Activated naive CD8-positive, alpha-beta T cell treated with anti-CD3 and anti-CD28 coated beads, Interleukin-2, amount 10 ng/mL, durations not matched to agents 7 days and 5 days (primary cell): ENCODE measurements at places on chromosomes 13 and 19.

- DNase-seq = no peak
These were observed 967 bp upstream of the TPT1 start for GRCh38 chr13:45341799-45342500.

DNA sequence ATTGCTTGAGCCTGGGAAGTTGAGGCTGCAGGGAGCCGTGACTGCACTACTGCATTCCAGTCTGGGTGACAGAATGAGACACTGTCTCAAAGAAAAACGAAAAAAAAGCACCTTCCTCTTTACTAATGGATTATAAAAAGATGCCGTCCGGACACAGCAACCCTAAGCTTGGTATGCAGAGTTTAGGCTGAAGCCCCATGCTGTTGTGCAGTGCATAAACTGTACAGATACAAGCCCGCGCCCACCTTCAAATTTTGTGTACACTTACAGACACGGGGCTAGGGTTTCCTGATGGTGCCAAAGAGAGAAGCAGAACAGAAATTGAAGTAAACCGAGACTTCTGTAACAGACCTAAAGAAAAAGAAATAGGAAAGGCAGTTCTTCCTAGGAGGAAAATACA is 9.0 kb downstream of the LPAR6 start:
- DNase-seq = no peak

- no peak for DNase-seq
These were observed 423.7 kb upstream of the TSHZ3 start for GRCh38 chr19:31772915-31773314.

- DNase-seq = no peak
These were observed 19.8 kb downstream of the PEPD start for GRCh38 chr19:33501693-33502356.

- DNase-seq = no peak
These were observed 252.1 kb downstream of the DCLK1 start for GRCh38 chr13:35879111-35879510.

GRCh38 chr13:110398564-110399507 is 91.8 kb downstream of the COL4A2 start:
- no peak for DNase-seq

DNA sequence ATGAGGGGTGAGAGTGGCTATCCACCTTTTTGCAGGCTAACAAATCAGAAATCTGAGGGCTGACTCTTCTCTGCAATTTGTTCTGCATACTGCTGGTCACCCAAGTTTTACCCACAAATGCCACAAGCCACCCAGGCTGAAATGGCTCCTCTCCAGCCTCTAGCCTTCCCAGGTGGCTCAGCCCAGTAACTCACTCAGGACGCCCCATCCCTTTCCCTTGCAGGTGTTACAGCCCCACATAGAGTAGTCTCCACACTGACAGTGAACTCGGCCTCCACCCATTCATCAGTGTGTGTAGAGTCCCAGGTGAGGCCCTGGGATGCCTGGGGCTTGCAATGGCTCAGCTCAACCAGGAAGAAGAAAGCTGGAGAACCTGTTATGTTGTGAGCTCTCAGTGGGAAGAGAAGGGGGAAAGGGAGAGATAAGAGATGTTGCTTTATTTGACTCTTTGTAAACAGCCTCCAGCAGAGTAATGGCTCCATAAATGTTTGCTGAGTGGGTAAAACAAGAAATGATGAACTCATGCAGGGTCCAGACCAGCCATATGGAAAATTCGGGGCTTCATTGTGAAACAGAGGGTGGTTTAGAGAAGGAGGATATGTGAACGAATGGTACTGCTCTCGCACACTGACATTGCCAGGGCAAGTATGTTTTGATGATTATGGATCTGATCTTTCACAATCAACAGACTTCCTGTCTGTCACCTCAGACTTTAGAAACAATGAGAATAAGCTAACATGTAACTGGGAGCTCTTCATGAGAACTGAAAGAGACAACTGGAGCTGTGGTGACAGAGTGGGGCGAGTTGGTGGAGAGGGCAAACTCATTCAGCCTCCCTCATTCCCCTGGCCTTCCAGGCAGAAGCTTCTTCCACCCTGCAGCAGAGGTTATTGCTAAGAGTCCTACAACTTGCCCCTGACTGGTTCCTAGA is 74.2 kb upstream of the RFC3 start:
- DNase-seq = no peak

DNA sequence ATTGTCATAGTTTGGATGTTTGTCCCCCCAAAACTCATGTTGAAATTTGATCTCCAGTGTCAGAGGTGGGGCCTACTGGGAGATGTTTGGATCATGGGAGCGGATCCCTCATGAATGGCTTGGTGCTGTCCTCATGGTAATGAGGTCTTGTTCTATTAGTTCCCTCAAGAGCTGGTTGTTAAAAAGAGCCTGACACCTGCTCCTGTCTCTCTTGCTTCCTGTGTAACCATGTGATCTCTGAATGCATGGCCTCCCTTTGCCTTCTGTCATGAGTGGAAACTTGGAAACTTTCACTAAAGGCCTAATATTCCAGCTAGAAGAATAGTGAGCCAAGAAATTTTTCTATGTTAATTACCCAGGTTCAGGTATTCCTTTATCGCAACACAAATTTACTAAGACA is 311.4 kb upstream of the ATXN8OS start:
- no peak for DNase-seq

GRCh38 chr13:20390526-20391175 is 135.0 kb downstream of the CRYL1 start:
- no peak for DNase-seq

- DNase-seq = no peak
These were observed 63.1 kb downstream of the CCNA1 start for GRCh38 chr13:36495431-36495830.

- DNase-seq = no peak
These were observed 1662.6 kb upstream of the MIR17HG start for GRCh38 chr13:89684896-89685295.

DNA sequence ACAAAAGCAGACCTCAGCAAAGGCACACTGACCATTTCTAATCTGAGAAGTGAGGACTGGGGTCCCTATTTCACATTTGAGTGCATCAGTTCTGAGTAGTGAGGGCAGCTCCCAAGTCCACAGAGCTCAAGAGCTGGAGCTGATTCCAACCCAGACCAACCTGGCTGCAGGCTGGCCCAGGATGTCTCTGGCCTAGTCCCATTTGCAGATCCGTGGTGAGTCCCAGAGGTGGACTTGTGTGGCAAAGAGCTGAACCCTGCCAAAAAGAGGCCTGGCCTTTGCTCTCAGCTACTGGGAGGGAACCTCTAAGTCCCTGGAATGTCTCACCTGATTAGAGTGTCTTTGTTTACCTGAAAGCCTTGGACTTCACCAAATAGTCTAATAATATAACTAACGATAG is 14.6 kb downstream of the SIGLEC7 start:
- no peak for DNase-seq

DNA sequence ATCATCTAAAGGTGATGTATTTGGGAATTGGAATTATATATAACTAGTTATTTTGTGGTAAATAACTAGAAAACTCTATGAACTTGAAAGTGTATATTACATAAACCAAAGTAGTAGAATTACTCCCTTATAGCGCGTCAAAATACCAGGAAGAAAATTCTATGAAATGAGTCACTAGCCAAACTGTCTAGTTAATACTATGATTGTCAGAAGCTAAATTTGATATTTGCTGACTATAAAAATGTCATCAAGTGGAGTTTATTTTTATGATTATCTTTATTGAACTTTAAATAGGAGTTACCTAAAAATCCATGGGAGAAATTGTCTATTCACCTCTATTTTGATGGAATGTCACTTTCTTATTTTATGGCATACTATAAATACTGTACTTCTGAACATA is 100.6 kb downstream of the RNF17 start:
- no peak for DNase-seq
